ENCODE measurements at places on chromosomes 12 and 14.

- no peak for DNase-seq
Measured at GRCh38 chr12:53677800-53678148, 1.9 kb upstream of the ATP5MC2 start.

DNA sequence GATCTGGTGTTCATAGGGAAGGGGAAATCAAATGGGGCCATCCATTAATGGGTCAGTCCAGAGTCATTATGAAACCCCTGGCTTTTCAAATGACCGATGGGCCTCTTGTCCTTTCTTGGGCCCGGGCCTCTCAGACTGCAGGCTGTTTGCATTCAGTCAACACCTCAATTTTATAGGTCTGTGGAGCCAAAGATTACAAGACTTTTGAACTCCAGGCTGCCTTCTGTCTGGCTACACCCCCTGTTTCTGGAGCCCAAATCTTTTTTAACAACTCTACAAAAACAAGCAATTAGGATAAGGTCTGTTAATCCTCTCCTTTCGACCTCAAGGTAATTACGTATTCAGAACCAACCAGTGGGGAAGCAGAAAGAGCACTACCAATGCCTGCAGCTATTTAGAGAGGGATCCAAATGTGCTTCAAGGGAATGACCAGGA, 35.6 kb downstream of the DUSP6 start:
- no peak for DNase-seq

DNA sequence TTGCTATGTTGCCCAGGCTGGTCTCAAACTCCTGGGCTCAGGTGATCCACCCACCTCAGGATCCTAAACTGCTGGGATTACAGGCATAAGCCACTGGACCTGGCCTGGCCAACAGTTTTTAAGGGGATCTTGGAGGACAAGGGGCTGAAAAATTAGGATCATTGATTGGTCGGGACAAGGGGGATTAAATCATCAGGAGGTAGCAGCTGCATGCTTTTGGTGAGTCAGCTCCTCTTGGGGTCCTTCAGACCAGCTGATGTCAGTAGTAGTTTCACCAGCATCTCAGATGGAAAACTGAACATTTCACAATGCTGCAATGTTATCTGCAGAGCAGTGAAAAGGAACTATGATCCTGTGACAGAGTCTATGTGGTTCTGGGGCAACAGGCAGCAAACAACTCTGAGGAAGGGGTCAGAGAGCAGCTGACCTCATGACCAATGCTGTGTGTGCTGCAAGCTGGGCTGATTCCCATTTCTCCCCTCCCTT, 6.3 kb downstream of the LRRC74A start:
- DNase-seq: no peak

GRCh38 chr12:127770118-127770517, 496.9 kb upstream of the TMEM132C start:
- no peak for DNase-seq

- DNase-seq: no peak
Measured at GRCh38 chr12:131038159-131038558, 84.5 kb downstream of the ADGRD1 start.

DNA sequence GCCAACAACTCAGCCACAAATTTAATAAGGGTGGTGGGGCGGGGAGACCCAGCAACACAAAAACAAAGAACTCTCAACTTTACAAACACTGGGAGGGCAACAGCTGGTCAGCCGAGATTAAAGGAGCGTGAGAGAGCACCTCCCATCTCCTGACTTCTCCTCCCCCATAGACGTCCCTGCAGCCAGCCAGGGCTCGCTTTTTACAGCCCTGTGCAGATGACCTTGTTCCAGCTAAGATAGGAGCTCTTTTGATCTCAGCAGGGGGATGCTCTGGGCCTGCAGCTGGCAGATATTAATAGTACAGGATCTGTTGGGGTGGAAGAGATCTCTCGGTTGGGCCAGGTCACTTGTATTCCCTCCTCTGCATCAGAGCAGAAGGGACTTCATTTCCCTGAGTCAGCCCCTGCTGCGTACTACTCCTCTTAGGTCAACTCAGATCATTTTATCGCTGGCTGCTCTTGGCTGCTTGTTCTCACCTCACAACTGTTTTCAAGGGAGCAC, 475.8 kb downstream of the RAD51B start:
- DNase-seq: no peak

Data from amniotic stem cell (primary cell).